ENCODE measurements at places on chromosomes 1 and 21.

DNA sequence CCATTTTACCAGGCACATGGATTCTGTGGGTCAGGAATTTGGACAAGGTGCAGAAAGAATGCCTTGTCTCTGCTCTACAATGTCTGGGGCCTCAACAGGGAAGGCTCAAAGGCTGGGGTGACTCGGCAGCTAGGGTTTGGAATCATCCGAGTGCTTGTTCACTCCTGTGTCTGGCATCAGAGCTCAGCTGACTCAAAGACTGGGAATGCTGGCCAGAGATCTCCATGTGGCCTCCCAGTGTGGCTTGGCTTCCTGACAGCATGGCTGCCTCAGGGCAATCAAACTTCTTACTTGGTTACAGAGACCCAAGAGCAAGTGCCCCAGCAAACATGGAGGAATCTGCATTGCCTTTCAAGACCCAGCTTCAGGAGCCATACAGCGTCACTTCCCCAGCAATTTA, 110.5 kb downstream of the TOMM20 start:
- no peak for DNase-seq

GRCh38 chr1:115409094-115410015, 71.3 kb upstream of the NGF start:
- no peak for DNase-seq

GRCh38 chr1:238648751-238649150, 737.6 kb upstream of the CHRM3 start:
- DNase-seq, result no peak

DNA sequence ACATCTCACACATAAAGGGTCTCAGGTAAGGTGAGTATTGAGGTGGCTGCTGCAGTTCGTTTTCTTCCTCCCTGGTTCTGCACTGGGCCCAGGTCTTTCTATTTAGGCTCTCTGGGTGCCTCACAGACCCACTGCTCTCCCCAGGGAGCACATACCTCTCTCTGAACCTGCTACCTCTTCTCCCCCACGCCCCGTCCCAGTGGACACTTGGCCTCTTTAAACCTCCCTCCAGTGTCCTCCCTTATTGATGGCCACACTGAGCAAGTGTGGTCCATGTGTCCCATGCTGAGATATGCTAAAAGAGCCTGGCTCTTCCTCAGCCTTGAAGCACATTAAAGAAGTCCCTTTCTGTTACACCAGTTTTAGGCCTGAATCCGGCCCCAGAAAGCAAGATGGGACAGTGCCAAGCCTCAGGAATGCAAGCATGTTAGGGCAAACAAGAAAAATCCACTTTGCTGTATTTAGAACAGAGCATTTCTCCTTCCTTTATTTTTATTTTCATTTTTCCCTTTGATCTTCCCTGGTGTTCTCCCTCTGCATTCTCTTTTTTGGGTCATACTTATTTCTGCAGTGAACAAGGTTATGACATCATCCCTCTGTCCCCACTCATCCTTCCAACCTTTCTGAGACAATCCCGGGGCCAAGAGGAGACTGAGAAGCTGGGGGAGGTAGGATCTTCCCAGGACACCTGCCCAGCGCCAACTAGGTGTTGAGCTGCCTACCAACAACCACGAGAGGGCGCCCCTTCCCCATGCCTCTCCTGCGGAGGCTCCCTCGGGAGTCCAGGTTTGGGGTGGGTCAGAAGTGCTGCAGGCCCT, 5.0 kb upstream of the CHI3L2 start:
- DNase-seq, result peak; percentile 67

DNA sequence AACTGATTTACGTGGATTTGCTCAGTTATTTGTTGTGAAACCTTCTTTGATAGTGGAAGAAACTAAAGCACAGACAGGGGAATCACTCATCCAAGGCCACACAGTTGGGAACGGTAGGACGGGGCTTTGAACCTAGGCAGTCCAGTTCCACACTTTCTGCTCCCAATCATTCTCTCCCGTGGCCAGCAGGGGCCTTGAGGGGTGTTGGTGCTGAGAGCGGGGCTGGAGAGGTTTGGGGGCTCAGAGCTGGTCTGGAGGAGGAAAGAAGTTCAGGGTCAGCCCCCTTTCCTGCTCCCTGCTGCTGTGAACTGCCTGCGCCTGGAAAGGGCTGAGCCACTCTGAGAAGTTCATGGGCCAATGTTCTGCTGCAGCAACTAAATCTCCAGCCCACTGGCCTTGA, 31.4 kb upstream of the ACTL8 start:
- no peak for DNase-seq

- no peak for DNase-seq
These were observed 12.4 kb downstream of the MX2 start for GRCh38 chr21:41374177-41374712.

All from T-helper 17 cell (primary cell).